Lower leg skin (tissue), 4 donors: ENCODE measurements at places on chromosomes 12 and 14.

DNA sequence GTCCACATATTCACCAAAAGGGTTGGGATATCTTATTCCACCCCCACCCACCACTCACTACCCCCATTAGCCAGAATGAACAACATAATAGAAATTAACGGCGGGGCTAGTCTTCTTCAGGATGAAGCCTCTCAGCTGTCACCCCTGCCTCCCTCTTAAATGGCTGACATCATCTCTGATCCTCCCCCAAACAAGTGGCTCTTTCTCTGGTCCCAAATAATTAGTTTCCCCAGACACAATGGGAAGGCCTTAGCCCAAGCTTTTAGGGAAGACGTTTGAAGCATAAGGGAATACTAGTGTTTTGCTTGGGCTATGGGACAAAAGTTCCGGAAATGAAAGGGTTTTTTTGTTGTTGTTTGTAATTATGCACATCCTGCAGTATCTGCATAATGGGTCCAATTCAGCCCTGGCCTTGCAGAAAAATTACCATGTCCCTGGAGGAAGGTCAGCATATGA lies 13.8 kb downstream of the STON2 start:
- no peak for DNase-seq

DNA sequence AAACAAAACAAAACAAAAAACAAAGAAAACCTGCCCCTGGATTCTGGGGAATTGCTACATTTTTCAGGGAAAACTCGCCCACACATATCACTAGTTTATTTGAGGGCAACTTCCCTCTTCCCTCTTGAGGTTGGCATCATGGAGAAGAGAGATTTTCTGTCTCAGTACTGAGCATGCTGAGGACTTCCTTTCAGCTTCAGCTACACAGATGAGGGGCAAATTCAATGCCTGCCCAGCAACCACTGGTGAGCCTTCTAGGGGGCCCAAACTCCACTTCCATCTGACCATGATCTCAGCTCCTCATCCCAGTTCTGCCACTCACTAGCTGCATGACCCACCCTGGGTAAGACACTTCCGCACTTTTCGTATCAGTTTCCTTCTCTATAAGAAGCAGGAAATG lies 63.1 kb upstream of the SCN8A start:
- DNase-seq, result no peak

- DNase-seq, result no peak
Measured at GRCh38 chr12:115771065-115771464, 506.4 kb downstream of the MED13L start.

- DNase-seq, result no peak
Measured at GRCh38 chr12:104672501-104673265, 215.9 kb downstream of the CHST11 start.

DNA sequence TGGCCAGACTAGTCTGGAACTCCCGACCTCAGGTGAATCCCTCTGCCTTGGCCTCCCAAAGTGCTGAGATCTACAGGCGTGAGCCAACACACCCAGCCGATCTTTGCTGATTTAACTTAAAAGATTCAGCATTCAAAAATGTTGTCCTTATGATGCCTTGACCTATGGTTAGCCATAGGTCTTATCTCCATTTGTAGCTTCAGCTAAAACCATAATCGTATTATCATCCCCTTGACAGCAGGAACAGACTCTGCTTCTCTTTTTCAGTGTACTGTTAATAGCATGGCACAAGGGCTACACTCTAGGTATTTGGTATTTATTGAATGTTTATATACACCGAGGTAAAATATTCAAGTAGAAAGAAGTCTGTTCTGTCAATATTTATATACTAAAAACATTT lies 15.3 kb downstream of the CCDC62 start:
- no peak for DNase-seq

DNA sequence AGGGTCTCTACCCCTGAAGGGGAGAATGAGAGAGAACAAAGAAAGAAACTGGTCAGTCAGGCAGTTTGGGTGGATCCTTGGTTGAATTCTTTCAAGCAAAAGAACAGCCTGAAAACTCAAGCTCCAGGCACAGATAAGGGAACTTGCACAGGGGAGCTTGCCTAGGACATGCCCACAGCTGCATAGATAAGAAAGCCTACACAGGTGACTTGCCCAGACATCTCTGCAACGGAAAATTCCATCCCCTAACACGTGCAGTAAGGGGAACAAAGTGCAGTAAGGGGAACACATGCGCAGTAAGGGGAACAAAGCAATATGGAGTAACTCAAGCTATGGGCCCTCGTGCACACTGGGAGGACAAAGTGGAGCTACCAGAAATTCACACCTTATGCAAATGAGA lies 540.1 kb upstream of the MIS18BP1 start:
- DNase-seq, result no peak

DNA sequence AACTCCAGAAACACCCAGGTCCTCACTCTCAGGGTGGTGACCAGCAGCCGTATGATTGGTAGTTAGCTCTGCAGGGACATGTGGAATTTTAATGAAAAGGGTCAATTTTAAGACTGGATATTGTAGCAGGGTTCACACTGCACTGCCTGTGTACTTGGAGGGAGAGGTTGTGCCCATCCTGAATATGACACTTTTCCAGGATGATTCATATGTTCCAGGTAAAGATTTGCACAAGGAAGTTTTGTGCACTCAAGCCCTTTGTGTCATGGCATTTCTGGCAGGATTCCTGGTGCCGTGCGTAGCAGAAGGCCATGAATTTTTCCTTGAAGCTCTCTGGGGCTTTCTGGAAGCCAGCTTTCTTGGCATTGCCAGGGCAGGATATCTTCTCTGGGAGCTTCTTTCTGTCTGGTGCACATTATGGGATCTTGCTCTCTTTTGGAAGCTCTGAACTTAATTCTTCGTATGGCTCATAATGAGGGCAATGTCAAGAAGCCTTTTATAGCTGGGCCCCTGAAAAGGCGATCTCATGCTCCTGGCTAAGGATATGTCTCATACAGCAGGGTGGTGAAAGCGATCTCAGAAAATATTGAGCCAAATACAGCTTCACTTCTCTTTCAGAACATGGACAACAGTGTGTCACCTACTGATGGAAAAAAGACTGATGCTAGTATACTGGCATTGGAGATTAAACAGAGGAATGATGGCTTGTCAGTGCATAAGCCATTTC lies 1133.9 kb downstream of the AACS start:
- DNase-seq, result no peak

- DNase-seq, result no peak
Measured at GRCh38 chr12:48017496-48017895, 13.2 kb upstream of the COL2A1 start.

DNA sequence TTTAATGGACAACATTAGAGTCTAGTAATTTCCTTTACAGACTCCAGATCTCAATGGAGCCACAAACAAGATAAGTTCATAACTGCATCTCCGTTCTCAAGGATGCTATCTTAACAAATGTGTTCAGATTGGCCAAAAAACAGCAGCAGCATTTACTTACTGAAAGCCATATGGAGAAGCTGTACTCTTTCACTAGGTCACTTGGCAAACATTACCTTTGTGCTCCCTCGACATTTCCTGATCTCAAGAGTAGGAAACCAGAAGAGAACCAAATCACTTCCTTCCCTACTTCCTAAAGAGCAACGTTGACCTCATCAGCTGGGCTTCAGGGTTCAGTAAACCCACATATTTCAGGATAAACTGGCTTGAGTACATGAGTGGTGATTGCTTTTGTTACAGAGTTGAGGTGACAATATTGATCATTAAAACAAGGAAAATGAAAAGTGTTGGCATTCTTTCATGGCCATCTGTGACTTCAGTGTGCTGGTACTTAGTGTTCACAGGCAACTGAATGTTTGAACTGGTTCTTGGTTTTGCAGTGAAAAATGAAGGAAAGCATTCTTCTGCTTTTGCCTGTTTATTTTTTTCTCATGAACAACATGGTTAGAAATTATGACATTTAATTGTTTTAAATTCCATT lies 449.6 kb downstream of the TMEM117 start:
- no peak for DNase-seq

DNA sequence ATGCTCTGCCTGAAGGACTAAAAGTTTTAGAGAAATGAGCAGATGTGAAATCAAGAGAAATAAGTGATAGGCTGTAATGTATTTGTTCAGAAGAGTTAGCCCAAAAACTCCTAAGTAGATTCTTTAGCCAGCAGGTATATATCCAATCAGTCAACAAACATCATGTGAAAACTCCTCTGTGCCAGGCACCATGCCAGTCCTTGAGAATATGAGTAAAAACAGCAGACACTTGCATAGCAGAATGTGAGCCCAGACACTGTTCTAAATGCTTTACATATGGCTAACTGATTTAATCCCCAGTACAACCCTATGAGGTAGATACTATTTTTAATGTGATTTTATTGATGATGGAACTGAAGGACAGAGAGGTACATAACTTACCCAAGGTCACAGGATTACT lies 329.8 kb downstream of the PAWR start:
- no peak for DNase-seq
